ENCODE measurements at places on chromosomes 7 and 10. TPM values are rescaled to one million over a fixed set of nuclear protein-coding genes. Genes with fewer than 3 reads are reported as not detected.

ZCCHC24 gene
- 150 TPM for total RNA-seq

TBXAS1 gene
- 19.1 TPM for total RNA-seq

LIPK gene
- not detected for total RNA-seq

LRRC17 gene
- 4.2 TPM for total RNA-seq

ADAM8 gene
- total RNA-seq, result 20.7 TPM

VSTM2A gene
- total RNA-seq, result not detected

SEMA4G gene
- total RNA-seq, result 15.3 TPM

PCLO gene
- 0.98 TPM for total RNA-seq

TRPV5 gene
- total RNA-seq, result 0.22 TPM

DNA sequence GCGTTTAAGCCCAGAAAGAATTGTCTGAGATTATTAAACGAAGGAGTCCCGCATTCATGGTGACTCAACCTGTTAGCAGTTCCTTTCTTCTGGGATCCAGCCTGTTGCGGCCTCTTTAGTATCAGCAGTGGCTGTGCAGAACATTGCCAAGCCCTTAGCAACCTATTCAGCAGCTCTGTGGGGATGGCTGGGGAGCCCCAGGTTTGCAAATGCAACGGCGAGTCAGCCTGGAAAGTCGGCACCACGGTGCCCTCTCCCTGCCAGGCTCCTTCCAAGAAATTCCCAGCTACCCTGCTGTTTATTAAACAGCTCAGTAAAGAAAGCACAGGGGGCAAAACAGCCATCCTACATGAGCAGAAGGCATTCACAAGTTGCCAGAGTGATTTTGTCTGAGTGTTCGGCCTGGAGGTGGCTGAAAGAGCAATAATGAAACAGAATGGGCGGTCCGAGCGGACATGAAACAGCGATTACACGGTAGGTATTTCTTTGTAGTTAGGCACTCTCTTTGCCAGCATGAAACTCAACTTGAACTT is 198.3 kb downstream of the BAMBI start:
- no peak for DNase-seq

- no peak for DNase-seq
Observed at GRCh38 chr10:92790440-92790839, 57.9 kb upstream of the EXOC6 start.

- peak; percentile 74 for DNase-seq
Observed at GRCh38 chr10:100969187-100970075, at the start of gene SEMA4G. SEMA4G (plus strand) TSS chr10:100969504; CDS start chr10:100972913, 3,409 bp downstream.

DNA sequence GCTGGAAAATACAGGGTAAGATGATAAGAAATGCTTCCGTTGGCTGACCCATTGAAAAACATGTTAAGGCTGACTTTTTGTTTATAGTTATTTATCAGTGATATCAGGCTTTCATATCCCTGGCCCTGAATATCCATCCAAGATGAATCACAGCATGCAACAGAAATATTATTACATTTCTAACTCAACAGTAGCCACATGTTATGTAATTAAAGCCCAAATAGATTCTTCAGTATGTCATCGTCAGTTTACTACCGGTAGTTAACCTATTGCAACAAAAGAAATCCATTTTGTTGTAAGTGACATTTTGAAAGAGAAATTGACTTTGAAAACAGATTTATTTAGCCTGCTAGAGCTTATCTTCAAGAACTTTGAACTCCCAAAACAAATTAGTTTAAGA is 354.1 kb upstream of the CELF2 start:
- DNase-seq, result no peak

DNA sequence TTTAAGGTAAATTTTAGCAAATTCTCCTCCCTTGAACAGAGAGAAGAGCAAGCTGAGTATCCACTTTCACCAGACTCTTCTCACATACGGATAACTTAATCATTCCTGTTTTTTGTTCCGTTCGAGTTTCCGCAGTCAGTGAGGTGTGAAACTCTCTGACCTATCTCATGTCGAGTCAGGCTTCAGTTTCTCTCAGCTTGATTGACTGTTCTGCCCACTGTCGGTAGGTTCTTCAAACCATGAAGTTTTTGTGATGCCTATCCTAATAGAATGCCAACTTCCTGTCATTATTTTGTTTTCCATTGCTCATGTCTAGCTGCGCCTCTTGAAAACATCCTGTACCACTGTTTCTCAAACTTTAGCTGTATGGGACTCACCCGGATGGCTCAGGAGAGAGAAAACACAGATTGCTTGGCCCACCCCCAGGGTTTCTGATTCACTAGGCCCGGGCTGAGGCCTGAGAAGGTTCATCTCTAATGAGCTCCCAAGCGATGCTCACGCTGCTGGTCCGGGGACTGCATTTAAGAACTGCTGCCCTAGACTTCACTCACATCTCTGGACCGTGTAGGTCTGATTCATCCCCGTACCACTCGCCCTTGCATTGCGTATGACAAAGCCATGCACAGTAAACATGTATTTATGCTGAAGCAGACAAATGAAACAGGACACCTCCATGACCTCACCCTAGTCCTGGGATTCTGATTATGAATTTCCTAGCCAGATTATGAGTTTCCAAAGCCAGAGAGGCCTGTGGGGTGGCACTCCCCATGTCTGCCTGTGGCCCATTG is 208.4 kb upstream of the AGK start:
- no peak for DNase-seq

DNA sequence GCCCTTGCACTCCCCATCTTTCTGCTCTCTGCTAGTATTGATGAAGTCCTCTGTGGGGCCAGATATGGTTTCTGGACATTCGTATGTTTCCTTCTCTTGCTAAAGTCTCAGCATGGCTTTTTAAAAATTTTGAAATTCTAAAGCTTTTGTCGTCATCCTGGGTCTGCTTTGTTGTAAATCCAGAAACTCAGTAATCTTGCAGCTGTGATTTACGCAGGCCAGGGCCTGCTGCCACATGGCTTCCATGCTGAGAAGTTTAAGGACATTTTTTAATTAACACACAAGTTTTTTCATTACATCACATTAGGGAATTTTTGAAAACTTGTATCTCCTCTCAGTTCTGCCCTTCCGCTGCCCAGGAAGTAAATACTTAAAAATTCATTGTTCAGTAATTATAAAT is 686.1 kb upstream of the IGFBP3 start:
- DNase-seq, result no peak

DNA sequence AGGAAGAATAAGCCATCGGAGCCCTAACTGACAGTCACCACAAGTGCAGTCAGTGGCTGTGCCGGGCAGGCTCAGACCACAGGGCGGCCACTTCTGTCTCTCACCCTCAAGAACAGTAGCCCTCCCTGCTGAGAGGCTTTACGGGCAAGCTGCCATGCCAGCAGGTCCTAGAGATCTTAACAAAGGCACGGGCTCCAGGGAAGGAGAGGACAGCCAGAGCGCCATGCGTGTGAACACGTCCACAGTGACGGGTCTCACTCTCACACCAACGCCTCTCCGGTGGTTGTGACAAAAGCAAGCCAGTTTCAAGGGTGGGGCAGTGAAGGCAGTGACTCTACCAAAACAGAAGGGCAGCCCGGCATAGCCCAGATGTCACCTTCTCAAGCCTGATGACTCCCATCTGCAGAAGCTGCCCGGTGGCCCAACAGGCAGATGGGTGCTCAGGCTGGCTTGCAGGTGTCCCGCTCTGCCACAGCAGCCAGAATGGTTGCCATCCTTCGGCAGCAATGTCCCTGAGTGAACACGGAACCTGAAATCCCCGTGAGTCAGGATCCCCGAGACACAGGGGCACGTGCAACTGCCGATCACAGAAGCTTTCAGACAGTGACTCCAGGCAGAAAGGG is 102.0 kb downstream of the FAM53B start:
- no peak for DNase-seq

- DNase-seq, result no peak
Observed at GRCh38 chr7:144090667-144091066, 4.6 kb downstream of the OR2A12 start.

DNA sequence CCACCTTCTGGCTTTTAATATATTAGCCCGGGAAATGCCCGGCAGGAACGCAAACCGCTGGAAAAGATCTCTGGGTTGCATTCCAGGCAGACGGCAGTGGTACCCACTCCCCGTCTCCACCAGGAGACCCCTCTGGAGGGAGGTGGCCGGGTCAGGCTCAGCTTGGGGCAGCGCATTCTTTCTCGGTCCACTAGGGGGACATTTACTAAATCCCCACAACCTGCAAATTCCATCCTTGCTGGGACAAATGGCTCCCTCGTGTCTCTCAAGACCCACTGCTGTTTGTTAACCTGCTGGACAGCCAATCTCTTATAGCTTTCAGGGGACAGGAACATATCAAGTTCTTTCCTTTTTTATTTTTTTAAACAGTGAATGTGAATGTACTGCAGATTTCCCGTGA is 45.8 kb upstream of the CARD11 start:
- no peak for DNase-seq

DNA sequence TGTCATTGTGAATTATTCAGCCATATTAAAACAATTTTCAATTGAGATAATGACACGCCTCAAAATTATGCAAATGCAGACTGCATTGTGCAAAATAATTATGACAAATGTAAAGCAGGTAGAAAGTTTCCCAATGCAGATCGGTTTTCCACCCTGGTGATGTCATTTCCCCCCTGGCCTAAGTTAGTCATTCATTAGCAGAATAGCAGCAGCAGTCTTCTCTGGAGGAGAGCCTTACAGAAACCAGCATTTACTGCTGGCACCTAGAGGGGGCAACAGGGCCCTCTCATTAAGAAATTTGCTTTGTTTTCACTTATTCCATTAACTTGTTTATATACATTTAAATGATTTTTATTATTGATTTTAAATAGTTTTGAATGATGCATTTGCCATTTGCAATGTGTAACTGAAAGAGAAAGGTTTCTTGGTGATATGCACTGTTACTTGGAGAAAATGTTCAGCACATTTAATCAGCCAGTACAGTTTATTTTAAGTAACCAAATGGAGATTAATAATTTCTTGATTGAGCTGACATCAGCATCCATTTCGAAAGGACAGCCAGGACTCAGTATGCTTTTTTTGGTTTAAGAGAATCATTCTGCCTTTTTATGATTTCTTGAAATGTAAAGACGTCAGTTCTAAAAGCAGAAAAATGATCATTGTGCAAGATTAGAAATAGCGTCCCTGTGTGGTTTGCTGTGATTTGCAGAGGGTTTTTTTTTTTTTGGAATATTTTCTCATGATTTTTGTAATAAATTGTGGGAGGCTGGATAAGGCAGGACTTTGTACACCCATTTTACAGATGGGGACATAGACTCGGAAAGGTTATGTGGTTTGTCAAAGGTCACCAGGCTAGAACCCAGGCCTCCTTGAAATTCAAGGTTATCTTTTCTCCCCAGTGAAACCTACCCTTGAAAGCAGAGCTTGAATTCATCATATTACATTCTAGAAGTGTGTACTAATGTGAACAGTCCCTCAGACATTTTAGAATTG is 3.5 kb downstream of the ARID5B start:
- no peak for DNase-seq

GRCh38 chr10:71893258-71893815 is 42.3 kb upstream of the PSAP start:
- DNase-seq, result no peak

- peak; percentile 90 for DNase-seq
Observed at GRCh38 chr7:41696323-41696916, 6.5 kb downstream of the INHBA start.

- DNase-seq, result no peak
Observed at GRCh38 chr7:71266912-71267311, 135.0 kb downstream of the GALNT17 start.

- no peak for DNase-seq
Observed at GRCh38 chr10:25725917-25726716, 207.9 kb upstream of the MYO3A start.

GRCh38 chr7:30584965-30585364 is 9.7 kb upstream of the GARS1 start:
- DNase-seq, result no peak

DNA sequence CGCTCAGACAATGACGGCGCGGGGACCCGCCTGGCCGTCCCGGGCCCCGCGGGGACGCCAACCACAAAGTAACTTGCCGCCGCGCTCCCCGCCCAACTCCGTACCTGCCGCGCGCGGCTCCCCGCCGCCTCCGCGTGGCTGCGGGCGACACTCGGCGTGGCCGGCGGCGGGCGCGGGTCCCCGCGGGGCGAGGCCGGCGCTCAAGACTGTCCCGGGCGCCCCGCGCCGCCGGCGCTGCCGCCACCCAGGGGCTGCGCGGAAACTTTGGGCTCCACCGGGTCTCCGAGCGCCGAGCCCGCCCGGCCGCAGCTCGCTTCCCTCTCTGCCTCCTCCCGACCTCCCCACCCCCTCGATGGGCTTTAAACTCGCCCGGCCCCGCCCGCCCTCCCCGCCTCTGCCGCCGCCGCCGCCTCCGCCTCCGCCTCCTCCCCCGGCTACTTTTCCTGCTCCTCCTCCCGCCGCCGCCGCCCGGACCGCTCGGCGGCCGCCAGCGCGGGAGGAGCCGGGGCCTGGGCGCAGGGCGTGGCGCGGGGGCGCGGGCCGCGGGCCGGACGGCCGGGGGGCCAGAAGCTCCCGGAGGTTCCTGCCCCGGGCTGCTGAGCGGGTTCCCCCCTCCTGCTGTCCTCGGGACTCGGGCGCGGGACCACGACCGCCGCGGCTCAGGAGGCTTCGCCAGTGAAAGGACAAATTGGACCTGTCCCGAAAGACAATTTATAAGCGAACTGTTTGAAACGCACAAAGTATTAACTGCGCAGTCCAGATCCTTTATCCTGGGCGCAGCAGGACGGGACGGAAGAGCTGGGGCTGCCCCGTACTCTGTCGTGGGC is 10.6 kb upstream of the GRB10 start:
- DNase-seq, result peak; percentile 75

- no peak for DNase-seq
Observed at GRCh38 chr10:29392376-29393021, 103.6 kb downstream of the LYZL1 start.

GRCh38 chr7:7183838-7184463 is 1.6 kb downstream of the C1GALT1 start:
- DNase-seq, result no peak

- peak; percentile 78 for DNase-seq
Observed at GRCh38 chr7:152435384-152436110, at the start of gene KMT2C. KMT2C (minus strand) TSS chr7:152436003; CDS start chr7:152435786, 217 bp downstream.

- no peak for DNase-seq
Observed at GRCh38 chr7:84191261-84191660, 3.3 kb downstream of the SEMA3A start.

DNA sequence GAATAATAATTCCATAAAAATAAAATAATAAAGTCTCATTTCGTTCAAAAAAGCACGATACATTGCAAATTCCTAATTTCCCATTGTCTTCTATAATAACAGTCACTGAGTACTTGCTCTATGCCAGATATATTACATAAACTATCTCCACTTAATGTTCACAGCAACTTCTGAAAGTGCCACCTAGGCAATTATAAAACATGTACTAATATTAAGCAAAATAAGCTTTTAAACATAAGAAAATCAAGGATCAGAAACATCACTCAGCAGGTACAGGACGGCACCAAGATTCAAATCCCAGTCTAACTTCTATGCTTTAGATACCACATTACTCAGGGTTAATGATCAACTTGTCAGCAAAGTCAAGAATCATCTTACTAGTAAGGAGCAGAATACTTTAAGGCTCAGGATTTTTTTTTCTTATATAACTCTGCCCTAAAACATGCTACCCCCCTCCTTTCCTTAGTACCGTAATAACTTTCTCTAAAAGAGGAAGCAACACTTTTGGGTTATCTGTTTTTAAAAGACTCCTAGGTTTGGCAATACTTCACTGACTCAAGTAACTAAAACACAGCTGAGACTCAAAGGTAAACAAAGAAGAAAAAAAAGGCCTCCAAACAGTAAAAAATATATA is 51.3 kb downstream of the USP6NL start:
- no peak for DNase-seq

GRCh38 chr10:77350134-77350533 is 287.5 kb downstream of the KCNMA1 start:
- DNase-seq, result no peak
